ENCODE measurements at places on chromosomes 11 and 22.

- DNase-seq: no peak
Measured at GRCh38 chr11:25039165-25039564, 542.3 kb downstream of the LUZP2 start.

DNA sequence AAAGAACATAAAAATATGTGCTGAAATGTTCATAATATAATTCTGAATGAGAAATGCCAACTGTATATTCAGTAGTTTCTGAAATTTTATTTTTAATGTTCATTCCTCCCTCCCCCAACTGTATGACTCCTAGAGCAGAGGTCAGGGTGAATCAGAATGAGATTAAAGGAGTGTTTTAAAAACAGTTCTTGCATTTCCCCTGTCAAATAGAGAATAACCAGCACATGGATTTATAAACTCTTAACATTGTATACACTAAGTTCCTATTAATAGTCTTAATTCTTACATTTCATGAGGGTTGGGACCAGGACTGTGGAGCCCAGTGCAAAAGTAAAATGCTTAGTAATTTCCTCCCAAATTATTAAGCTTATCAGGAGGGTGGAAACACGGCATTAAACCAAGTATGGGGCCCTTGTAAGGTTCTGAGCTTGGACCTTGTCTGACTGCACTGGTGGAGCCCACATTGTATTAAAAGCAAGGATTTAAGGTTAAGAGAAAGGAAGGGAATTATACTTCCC lies 474.6 kb upstream of the RAG2 start:
- no peak for DNase-seq

- DNase-seq: no peak
Measured at GRCh38 chr22:33654173-33654895, 265.9 kb downstream of the LARGE1 start.

GRCh38 chr22:50440544-50441249 lies 34.1 kb downstream of the SBF1 start:
- no peak for DNase-seq

DNA sequence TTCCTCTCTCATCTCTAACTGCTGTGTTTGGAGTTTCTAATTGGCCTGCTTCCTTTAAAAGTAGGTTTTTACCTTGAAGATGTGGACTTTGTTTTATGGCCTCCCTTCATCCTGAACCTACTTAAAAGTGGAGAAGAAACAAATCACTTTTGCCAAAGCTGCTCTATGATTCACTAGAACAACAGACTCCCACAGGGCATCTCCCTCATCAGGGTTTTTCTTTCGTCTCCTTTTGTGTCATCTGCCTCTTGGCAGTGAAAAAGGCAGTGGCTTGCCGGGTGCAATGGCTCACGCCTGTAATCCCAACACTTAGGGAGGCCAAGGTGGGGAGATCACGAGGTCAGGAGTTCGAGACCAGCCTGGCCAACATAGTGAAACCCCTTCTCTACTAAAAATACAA lies 186.6 kb upstream of the MTNR1B start:
- DNase-seq: no peak
